ENCODE measurements at places on chromosomes 1 and 21. TPM values are rescaled to one million over a fixed set of nuclear protein-coding genes. Genes with fewer than 3 reads are reported as not detected.

The GSTM1 gene
- not detected for total RNA-seq

The PCAT6 gene
- 0.79 TPM for total RNA-seq

The UQCRHL gene
- 6.0 TPM for total RNA-seq

The AMY1C gene
- not detected for total RNA-seq

The C1orf185 gene
- total RNA-seq, result not detected

The ATP1A4 gene
- not detected for total RNA-seq

The GUCA2A gene
- not detected for total RNA-seq

The TGFB2 gene
- 2.0 TPM for total RNA-seq

The DYRK3 gene
- total RNA-seq, result 22.2 TPM

The FCER1G gene
- 24.8 TPM for total RNA-seq

The ADGRL2 gene
- 48.1 TPM for total RNA-seq

The SHISA4 gene
- 129 TPM for total RNA-seq

The RHBG gene
- total RNA-seq, result not detected

The ERVH48-1 gene
- not detected for total RNA-seq

The GCSAML gene
- not detected for total RNA-seq

The KRTAP13-2 gene
- not detected for total RNA-seq

The OPRD1 gene
- total RNA-seq, result not detected

The LCE3E gene
- total RNA-seq, result not detected

The LAD1 gene
- total RNA-seq, result 2.2 TPM

The AHCYL1 gene
- 43.8 TPM for total RNA-seq

The OR14A16 gene
- not detected for total RNA-seq

The OR6N1 gene
- total RNA-seq, result not detected

The BLACAT1 gene
- not detected for total RNA-seq

The DMRTA2 gene
- not detected for total RNA-seq

The AZIN2 gene
- 3.3 TPM for total RNA-seq

The TIE1 gene
- total RNA-seq, result 21.9 TPM

The C1orf94 gene
- not detected for total RNA-seq

The VWA5B1 gene
- total RNA-seq, result not detected
